ENCODE measurements at places on chromosomes 16 and 17.

DNA sequence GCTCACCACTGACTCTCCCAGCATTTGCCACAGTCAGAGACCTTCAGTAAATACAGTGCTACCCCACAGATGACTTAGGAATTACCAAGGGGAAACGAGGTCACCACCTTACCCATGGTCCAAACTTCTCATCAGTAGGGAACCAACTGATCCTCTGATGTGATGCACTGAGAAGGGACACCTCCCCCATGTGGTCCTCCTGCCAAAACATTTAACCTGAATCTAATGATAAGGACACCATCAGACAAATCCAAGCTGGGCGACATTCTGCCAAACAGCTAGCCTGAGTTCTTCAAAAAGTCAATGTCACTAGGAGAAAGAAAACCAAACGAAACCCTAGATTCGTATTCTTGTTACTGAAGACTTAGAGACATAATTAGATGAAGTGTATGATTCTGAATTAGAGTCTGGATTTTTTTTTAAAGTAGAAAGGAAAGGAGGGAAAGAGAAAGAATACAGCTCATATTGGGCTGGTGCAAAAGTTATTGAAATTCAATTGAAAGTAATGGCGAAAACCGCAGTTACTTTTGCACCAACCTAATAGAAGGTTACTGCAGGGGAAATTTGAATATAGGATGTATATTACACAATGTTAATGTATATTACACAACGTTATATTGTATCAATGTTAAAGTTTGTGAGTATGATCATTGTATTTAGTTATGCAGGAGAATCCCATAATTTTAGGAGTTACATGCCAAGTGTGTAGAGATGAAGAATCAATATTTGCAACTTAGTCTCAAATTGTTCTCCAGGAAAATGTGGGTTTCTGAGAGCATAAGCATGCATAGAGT is 2.3 kb upstream of the CSNK2A2 start:
- no peak for DNase-seq

DNA sequence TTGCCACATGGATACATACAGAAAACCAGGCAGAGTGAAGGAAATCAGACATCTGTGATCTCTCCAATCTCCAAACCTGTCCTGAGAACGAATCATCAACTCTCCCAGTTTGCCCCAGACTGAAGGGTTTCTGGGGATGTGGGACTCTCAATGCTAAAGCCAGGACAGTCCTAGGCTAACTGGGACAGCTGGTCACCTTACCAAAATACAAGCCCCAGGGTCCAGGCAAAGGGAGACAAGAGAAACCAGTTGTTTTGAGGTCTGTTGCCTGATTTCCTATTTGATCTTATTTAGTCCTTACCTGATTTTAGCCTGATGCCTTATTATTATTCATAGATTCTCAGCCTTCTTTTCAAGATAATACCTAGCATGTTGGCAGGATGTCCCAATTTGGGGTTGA is 51.7 kb upstream of the TAC4 start:
- no peak for DNase-seq

GRCh38 chr17:60554377-60554788 is 28.3 kb upstream of the APPBP2 start:
- no peak for DNase-seq

DNA sequence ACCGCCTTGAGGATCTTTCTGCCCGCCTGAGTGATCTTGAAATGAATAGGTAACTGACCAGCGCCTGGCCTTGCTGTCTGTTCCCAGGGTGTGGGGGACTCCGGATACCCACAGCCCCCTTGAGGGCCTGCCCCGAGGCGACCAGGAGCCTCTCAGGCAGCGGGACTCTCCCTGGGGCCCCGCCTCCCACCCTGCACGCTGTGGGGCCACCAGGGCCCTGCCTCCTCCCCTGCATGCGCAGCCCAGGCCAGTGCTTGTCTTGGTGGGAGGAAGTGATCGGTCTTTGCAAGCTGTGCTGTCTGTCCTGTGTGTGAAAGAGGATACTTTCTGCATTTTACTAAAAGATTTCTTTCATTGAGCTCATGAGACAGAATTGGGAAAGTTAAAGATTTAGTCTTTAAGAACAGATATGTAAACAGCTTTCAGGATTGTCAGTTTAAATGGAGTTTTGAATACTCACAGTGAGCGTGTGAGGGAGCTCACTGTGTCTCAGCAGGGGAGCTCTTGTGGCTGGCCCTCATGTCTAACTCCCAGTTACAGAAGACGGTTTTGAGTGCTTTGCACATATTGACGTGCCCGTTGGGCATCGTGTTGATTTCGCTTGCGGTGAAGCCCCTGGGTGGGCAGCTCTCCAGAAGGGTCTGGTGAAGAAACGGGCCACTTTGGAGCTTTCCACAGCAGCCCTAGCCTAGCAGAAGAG is 36.1 kb upstream of the CAPN15 start:
- no peak for DNase-seq

DNA sequence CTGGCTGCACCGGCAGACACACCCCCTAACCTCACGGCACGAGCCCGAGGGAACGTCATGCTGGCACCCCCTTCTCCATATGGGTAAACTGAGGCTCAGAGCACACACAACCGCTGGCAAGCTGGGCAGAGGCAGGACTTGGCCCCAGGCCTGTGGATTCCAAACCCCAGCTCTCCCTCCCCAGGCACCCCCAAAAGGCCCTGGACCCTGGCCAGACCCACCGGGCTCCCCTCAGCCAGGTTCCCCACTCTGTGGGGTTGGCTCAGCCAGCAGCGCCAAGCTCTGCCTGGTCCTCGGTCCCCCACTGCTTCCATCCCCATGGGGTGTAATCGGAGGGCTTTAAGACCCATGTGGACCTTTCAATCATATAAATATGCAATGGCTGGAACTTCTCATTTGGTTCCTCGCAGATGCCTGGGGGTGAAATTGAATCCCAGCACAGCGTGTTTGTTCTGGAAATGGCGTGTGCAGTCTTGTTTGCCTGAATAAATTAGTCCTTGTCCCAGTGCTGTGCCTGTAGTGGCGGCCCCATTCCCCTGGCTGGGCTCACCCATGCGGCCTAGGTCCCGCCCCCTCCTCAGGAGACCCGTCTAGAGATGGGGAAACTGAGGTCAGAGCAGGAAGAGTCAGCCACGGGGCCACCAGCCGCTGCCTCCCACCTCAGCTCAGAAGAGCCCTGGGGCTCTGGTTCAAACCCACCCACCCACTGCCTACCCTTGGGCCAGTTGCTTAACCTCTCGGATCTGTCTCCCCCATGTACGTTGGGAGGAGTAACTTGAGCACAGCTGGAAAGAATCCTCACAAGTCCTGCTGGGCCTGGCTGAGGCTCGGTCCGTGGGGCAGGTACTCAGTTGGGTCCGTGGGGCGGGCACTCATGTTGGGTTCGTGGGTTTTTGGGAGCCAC is 57.3 kb downstream of the ZFPM1 start:
- DNase-seq: no peak

DNA sequence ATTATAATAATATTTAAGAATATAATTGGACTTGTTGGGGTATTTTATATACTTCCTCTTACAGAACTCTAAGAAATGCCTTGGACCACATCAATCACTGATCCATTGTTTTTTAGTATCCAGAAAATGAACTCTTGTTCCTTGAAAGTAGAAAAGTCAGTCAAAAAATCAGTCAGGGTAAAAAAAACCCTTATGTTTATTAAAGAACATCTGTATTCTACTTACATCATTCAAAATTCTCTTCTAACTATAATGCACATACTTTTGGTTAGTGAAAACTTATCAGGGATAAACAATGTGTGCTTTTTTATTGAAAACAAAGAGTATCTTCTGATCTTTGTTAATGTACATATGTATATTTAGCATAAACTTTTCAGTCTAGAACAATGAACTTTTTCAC is 23.5 kb upstream of the CDR2 start:
- DNase-seq: no peak
